MCF 10A (cell line): ENCODE measurements at places on chromosomes 5 and 9. TPM values are rescaled to one million over a fixed set of nuclear protein-coding genes. Genes with fewer than 3 reads are reported as not detected.

DNA sequence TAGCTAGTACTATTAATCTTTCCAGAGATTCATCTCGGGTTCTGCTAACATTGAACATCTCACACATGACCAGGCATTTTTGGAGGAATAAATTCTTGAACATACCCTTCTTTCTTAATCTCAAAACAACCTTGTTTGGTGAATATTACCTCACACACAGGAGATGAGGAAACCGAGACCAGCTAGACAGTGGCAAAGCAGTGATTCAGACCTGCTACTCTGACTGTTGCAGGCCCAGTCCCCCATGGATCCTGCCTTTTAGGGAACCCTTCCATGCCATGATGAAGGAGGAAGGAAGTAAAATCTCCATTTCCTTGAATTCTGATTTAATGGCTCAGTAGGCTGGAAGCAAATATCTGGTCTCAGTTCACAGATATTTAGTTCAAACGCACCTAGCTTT lies 2.6 kb downstream of the PCSK5 start:
- H3K27ac ChIP-seq = no peak overlapping the region
- no peak for DNase-seq
- H3K4me3 ChIP-seq = no peak overlapping the region
- H3K4me1 ChIP-seq = peaks cover 13% of the 10 kb centered on the region

DNA sequence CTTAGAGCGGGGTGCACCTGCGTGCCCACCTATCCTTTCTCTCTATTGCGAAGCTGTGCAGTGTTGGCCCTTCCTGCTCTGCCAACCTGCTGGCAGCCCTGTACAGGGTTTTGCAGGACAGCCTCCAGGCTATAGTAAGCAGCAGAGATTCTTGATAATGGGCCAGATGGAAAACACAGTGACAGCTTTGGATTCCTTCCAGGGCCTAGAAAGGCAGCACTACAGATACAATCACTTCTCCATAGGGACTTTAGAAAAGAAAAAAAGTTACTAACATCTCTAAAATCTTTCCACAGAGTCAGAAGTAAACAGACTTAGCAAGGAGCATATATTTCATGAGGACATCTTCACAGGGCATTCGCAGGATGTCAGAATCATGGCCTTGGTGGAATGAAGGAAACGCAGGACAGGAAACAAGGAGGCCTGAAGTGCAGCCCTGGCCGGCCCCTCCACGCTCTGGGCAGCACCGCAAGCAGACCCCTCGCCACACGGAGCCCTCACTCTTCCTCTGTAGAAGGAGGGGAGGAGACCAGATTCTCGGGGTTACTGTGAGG lies 172.1 kb upstream of the GAS1 start:
- H3K4me1 ChIP-seq = peaks cover 24% of the 10 kb centered on the region
- peak; percentile 89 for DNase-seq
- H3K4me3 ChIP-seq = no peak overlapping the region
- H3K27me3 ChIP-seq = no peaks in the 10 kb centered on the region
- H3K36me3 ChIP-seq = no peaks in the 10 kb centered on the region

DNA sequence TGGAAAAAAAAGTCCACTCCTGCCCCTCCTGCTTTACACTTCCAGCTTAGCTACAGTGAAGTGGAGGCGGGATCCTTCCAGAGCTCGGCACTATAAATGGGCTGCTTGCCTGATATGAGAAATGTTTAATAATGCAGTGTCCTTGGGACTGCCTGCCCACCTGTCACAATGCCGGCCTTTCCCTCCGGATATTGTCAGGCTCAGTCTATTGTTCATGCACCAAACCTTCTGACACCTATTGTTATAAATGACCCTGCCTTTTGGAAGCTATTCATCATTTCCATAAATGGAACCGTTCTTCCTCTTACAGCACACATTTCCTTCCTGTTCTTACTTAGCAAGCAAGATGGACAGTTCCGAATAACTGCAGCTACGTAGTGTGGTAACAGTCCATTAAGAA lies 146.3 kb downstream of the DMAC1 start:
- DNase-seq = no peak
- H3K27me3 ChIP-seq = no peaks in the 10 kb centered on the region
- H3K4me1 ChIP-seq = peaks cover 8% of the 10 kb centered on the region

Gene CRAT
- total RNA-seq = 14.5 and 17.0 TPM in 2 replicates

Gene KIF4B
- not detected in 2 replicates for total RNA-seq

Gene PCDHB16
- total RNA-seq = 1.8 and 2.5 TPM in 2 replicates
